Fibroblast of skin of scalp (primary cell): ENCODE measurements at places on chromosomes 12 and 14.

DNA sequence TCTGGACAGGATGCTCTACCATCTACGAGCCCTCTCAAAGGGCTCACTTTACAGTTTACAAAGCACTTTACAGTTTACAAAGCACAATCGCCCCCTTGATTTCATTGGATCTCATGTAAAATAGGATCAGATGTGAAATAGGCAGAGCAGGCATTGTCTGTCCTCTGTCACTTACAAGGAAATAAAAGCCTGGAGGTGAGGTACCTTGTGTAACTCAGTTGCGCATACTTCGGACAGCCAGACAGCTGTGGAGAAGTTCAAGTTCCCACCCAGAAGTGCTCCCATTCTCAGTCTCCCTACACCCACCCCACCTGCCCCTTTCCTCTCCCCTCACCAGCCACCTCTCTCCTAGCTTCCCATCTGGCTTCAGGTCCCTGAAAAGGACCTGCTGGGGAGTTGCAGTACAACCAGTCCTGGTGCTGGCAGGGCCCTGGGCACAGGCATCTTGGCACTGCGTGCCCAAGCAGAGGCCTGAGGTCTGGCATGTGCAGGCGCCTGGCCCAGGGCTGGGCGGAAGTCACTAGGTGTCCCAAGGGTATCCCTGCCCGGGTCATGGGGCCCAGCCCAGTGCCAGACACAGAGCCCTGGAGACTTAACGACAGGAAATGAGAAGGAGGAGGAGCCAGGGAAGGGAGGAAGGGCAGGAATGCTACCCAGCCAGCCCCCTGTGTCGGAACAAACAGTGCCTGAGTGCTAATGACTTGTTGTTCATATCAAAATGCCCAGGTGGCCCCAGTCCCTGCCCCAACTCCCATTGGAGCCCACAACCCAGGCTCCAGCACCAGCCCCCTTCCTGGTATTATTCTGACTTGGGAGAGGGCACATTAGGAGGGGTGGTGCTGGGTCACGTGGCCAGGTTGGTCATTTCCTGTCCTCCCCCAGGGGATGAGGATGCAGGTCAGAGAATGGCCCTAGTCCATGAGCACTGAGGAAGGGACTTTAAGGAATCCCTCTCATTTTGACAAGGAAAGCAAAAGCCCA, 5.4 kb downstream of the RAPGEF3 start:
- DNase-seq, result no peak

DNA sequence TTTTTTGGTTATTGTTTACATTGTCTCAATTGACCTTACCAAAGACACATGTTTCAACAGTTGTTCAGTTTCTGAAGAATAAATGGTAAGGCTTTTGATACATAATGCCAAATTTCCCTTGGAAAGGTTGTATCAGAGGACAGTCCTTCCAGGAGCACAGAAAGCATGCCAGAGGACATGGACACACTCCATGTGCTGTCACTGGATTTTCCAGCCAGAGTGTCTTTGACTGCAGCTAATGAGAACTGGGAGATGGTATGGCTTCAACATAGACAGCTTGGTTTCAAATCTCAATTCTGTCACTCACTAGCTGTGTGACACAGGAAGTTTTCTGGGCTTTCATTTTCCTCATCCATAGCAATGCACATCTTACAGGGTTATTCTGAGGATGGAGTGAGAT, 20.6 kb downstream of the NTS start:
- no peak for DNase-seq

DNA sequence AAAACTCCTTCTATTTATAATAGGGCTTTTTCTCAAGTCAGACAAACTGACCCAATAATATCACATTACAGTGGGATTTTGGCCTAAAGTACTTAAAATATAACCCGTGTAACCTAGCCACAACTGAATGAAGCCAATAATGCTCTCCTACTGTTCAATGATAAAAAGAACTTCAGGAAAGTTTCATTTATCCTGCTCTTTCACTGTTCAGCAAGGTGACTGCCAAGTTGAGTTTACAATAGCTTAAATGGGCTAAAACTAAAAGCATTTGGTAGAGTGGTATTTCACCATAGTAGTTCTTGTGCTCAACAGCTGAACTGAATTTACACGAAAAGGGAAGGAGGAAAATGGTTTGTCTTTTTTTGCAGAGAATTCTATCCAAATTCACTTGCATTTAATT, 49.8 kb downstream of the CNTN1 start:
- DNase-seq, result no peak

DNA sequence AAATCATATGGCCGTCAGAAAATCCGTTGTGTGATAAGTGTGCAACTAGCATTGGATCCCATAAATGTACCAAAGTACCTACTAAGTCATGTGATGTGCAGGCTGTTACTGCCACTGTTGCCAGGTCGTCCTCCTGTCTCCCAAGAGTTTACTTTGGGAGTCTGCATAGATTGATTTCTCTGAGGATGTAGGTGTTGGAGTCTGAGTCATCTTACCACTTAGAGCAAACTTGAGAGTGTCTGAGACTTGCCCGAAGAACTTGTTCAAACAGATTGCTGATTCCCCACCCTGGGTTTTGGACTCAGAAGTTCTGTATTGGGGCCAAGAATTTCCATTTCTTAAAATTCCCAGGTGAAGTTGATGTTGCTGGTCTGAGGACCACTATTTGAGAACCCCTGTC, 11.4 kb downstream of the TMX1 start:
- no peak for DNase-seq

- no peak for DNase-seq
These were observed 197.2 kb downstream of the KIF26A start for GRCh38 chr14:104335611-104336010.

GRCh38 chr12:120358412-120359100, 10.4 kb downstream of the MSI1 start:
- DNase-seq, result no peak

DNA sequence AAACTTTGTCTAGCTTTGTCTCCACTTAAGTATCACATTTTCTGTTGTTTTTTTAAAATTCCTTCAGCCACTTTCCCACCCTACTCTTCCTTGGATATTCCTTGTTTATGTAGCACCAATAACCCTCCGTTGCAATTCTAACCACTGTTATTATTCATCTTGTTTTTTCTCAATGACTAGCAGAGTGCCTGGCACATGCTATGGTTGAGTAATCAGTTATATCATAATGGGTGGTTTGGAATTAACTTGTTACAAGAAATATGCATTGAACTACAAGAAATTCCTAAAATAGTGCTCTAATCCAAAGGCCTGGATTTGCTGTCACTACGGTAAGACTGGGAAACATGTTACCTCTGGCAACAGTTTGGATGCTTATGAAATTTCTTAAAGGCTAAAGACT, 756.6 kb downstream of the NOVA1 start:
- peak; percentile 4 for DNase-seq

- DNase-seq, result no peak
These were observed 7.0 kb upstream of the RABGGTA start for GRCh38 chr14:24278424-24278823.

GRCh38 chr12:28777603-28778365, 371.3 kb upstream of the FAR2 start:
- no peak for DNase-seq

DNA sequence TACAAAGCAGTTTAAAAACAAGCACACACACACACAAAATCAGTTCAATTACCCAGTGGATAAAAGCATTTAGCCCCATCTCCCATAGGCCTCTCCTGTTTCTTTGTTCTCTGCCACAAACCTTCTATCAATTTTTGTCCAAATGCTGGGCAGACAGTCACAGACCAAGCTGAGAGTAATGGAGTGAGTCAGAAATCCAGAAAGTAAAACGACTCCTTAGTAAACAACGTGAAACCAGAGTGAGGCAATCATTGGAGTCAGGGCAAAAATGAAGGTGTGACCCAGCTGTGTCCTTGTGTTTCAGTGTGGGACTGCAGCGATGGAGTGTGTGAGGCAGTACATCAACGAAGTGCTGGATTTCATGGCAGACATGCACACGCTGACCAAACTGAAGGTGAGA, 102.0 kb downstream of the PRIMA1 start:
- DNase-seq, result no peak

DNA sequence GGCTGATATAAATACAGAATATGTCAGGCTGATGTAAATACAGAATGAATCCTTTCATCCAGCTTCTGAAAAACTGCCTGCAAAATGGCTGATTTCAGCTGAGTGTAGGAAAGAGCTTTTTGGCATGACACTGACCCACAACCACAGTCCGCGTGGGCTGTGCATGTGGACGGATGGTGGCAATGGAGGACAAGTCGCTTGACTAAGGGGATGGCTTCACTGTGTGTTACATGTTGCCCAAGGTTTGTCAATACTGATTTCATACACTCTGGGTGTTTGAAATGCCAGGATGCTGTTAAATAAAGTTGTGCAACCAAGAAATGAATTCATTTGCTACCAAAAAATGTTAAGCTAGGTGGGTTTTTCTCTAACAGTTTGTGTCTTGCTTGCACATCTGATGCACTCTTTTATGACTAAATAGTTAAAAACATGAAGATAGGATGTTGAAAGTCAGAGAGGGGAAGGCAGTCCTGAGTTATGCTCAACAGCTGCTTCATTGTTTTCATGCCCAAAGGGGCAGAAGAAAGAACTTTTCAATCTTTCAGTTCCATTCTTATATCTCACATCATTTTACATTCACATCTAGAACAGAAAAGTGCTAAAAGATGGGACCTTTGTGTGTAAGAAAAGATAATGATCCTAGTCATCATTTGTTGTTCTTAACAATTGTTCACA, 36.5 kb upstream of the OVCH1 start:
- DNase-seq, result no peak

DNA sequence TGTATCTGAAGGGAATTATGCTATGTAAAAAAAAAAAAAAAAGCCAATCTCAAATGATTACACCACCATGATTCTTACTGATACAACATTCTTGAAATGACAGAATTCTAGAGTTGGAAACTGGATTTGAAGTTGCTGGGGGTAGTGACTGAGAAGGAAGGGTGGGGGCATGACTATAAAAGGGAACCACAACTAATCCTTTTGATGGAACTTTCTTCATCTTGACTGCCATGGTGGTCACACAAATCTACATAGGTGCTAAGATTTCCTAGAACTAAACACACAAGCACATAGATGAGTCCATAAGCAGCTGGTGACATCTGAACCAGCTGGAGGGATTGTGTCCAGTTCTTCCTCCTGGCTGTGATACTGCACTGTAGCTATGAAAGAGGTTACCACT, 51.4 kb downstream of the CLMN start:
- DNase-seq, result no peak

- DNase-seq, result no peak
These were observed 30.7 kb upstream of the BCL7A start for GRCh38 chr12:121990692-121991603.

- no peak for DNase-seq
These were observed 194.0 kb upstream of the ALG10 start for GRCh38 chr12:33828326-33828725.

DNA sequence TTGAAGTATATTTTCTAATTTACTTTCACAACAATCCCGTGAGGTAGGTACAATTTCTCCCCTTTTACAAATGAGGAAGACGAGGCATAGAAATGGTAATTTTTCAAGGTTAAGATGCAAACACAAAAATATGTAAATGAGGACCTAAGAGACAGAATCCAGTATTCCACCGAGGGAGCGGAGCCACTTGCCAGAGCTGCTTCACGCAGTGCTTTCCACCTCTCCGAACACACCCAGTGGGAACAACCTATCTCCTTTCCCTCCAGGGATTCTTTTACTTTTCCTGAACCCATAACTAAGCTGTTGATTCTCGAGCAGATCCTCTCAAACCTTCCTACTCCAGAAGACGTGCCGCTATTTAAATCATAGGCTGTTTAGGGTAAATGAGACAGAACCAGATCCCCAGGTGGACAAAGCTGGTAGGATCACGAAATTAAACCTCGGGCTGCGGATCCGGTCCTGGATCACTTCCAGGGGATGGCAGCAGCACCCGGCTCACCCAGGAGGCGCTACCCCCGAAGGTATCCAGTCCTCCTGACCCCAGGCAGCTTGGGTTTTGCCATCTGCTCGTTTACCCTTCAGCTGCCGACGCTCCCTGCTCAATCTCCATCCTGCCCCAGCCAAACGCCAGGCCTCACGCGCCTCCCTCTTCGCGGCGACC, 1.5 kb downstream of the DDHD1 start:
- peak; percentile 38 for DNase-seq

DNA sequence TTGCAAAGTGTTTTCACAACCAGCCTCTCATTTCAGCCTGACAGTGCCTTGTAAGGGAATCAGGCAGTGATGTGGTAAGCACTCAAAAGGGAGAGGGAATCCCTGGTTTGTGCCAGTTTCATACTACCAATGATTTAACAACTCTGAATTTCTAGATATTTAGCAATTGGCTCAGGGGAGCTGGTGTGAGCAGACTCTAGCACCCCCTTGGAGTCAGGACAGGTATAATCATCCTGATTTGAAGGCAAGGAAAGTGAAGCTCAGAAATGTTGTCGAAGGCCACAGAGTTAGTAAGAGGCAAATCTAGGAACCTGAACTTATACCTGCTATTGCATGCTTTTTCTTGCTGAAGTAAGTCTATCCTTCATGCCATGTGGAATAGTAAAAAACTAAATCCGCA, 63.1 kb upstream of the DACT1 start:
- no peak for DNase-seq

- DNase-seq, result no peak
These were observed 16.4 kb upstream of the NUDT4 start for GRCh38 chr12:93361151-93361919.

DNA sequence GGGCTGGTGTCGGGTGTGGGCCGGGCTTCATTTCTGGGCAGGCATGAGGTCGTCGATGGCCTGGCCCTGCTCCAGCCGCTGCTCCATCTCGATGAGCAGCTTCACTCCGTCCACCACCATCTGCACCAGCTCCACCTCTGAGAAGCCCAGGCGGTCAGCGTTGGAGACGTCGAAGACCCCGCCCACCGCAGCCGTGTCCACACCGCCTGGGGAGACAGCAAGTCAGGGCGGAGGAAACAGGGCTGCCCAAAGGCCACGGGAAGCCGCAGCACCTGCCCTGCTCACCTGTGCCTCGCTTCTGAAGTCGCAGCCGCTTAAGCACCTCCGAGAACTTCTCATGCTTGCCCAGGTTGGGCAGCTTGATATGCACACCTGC, 2.8 kb downstream of the CKB start:
- DNase-seq, result no peak

GRCh38 chr14:68625366-68626090, 167.3 kb downstream of the ZFP36L1 start:
- no peak for DNase-seq

DNA sequence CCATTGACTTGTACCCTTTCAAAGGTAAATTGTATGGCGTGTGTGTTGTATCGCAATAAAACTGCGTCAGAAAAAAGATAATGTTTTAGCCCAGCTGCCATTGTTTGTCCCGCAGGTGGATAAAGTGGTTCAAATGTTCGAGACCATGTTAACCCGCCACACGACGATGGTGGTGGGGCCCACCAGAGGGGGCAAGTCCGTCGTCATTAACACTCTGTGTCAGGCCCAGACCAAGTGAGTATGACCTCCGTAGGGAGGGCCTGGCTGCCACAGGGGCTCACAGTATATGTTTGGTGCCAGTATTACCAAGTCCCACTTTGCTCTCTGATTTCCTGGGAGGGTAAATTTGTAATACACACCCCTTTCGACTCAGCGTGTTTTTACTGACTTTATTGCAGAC, 96.9 kb downstream of the DNAH10 start:
- DNase-seq, result no peak
